Smooth muscle cell of trachea (primary cell): ENCODE measurements at places on chromosomes 3 and 15. TPM values are rescaled to one million over a fixed set of nuclear protein-coding genes. Genes with fewer than 3 reads are reported as not detected.

Gene SCAANT1
- total RNA-seq, result not detected in 2 replicates

Gene SEMA5B
- total RNA-seq, result not detected in 2 replicates

Gene SUCLG2
- 70.1 and 89.2 TPM in 2 replicates for total RNA-seq

Gene GPR15
- total RNA-seq, result not detected in 2 replicates

Gene MASP1
- 33.2 and 178 TPM in 2 replicates for total RNA-seq

Gene ZPLD1
- total RNA-seq, result not detected in 2 replicates

Gene AHSG
- total RNA-seq, result not detected in 2 replicates

Gene GRIP2
- 0.15 and 0.17 TPM in 2 replicates for total RNA-seq

Gene FES
- 38.7 and 63.0 TPM in 2 replicates for total RNA-seq
